RWPE2 (cell line): ENCODE measurements at places on chromosomes 3 and 15.

GRCh38 chr3:195103623-195104022 is 167.3 kb downstream of the XXYLT1 start:
- DNase-seq = no peak

GRCh38 chr3:146037697-146038096 is 123.3 kb downstream of the PLOD2 start:
- DNase-seq = no peak

DNA sequence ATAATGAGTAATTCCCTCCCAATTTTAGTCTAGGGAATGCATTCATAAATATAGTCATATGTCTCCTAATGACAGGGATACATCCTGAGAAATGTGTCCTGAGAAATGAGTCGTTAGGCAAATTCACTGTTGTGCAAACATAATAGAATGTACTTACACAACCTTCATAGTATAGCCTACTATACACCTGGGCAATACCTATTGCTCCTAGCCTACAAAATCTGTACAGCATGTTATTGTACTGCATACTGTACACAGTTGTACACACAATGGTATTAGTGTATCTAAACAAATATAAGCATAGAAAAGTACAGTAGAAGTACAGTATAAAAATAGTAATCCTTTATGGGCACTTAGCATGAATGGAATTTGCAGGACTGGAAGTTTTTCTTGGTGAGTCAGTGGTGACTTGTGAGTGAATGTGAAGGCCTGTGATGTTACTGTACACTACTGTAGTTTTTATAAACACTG is 6.6 kb downstream of the DTWD1 start:
- no peak for DNase-seq

- DNase-seq = no peak
These were observed 13.0 kb downstream of the SCN5A start for GRCh38 chr3:38636464-38636863.

DNA sequence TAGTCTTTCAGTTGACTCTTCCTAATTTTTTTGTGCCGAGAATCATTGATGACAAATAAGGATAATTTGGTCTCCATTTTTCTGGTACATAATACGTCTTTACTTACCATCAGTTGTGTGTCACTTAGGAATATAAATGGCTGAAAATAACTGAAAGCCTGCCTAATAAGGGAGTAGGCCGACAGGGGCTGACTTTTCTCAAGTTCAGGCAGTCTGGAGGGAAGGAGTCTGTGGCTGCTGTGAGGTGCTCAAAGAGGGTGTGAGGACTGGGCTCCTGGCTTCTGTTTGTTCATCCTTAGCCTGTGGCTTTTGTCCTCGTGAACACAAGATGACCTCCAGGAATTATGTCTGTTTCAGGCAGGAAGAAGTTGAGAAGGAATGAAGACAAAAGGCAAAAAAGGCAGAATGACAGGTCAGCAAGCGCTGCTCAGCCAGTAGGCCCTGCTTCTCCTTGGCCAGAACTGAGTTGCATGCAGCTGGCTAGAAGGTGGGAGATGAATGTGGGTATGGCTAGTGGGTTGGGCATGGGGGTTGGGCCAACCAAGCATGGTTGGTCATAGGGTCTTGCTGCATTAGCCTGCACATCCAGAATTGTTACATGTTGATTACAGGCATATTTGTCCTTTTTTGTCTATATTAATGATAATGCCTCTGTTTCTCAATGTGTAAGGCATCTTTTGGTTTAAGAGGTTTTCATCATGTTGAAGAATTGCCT is 29.2 kb downstream of the IGF1R start:
- no peak for DNase-seq

GRCh38 chr3:124845406-124845805 is 41.8 kb downstream of the ITGB5 start:
- no peak for DNase-seq

GRCh38 chr3:29183346-29184087 is 97.4 kb upstream of the RBMS3 start:
- no peak for DNase-seq

GRCh38 chr3:70871909-70872656 is 559.6 kb upstream of the MDFIC2 start:
- DNase-seq = no peak

DNA sequence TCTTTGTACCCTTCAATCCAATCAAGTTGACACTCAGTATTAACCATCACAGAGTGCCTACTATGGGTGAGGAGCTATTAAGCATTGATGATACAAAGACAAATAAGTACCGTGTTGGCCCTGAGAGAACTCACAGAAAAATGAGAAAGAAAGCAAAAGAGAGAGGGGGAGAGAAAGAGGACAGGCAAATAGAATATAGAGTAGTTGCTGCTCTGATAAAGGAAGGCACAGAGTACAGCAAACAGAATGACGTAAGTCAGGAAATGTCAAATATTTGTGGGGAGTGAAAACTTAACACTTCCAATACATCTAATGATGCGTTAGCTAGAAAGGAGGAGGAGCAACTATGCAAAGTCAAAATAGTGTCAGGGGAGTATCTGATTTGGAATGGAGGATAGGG is 320.6 kb upstream of the KCNH8 start:
- no peak for DNase-seq

- no peak for DNase-seq
These were observed 19.8 kb upstream of the DCLK3 start for GRCh38 chr3:36784138-36784635.

DNA sequence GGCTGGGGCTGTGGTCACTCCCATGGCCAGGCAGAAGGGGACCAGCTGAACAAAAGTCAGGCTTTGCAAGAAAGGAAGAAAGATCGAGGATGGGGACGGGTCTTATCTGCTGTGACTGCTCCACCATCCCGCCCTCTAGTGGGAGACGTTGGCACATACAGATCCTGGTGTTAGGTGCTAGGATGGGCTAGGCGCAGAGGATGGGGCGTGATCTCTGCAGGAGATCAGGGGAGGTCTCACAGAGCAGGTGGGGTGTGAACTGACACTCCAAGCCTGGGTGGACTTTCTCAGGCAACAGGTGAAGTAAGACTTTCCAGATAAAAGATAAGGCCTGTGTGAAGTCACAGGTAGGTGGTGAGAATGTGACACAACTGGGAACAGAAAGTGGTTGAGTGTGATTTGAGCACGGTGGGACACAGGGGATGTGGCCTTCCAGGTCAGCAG is 141.9 kb upstream of the SMAD3 start:
- no peak for DNase-seq

GRCh38 chr3:71903936-71904335 is 119.0 kb upstream of the PROK2 start:
- DNase-seq = no peak

DNA sequence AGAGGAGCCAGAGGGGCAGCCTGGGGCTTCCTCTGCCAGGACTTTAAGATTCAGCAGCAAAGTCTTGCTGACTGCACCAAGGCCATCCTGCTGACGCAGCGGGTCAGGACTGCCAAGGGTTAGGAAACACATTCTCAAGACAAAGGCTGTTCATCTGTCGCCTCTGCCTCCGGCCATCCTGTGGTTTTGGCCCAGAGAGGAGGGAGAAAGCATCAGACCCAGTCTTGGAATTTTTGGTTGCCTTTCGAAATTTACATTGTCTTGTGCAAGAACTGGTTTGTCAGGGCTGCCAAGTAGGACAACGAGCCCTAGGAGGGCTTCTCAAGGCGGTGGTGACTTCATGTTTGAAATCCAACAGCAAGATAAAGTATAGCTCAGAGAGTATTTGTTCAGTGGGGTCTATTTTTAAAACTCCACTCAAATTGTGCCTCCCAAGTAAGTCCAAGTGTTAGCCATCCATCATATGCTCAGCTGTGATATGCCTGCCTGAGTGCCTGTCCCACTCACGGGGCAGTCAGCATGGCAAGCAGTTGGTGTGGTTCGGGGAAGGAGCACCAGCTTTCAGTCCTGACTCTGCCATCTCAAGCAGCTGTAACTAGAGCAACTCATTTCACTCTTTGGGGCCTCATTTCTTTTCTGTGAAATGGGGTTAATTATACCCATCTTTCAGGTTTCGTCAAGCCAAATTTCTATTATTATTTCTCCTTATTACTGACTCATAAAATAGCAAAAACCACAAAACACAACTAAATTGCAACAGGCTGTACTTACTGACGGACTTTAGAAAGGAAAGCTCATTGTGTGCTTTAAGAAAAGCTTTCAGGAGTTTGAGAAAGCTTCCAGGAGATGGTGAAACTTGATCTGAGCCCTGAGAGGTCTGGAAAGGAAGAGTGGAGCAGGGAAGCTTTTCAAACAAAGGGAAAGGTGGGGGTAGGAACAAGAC is 42.4 kb upstream of the RHO start:
- peak; percentile 94 for DNase-seq

- no peak for DNase-seq
These were observed 2.1 kb downstream of the TRIM69 start for GRCh38 chr15:44738340-44738984.

- DNase-seq = no peak
These were observed 5.7 kb upstream of the GAP43 start for GRCh38 chr3:115617591-115617990.

DNA sequence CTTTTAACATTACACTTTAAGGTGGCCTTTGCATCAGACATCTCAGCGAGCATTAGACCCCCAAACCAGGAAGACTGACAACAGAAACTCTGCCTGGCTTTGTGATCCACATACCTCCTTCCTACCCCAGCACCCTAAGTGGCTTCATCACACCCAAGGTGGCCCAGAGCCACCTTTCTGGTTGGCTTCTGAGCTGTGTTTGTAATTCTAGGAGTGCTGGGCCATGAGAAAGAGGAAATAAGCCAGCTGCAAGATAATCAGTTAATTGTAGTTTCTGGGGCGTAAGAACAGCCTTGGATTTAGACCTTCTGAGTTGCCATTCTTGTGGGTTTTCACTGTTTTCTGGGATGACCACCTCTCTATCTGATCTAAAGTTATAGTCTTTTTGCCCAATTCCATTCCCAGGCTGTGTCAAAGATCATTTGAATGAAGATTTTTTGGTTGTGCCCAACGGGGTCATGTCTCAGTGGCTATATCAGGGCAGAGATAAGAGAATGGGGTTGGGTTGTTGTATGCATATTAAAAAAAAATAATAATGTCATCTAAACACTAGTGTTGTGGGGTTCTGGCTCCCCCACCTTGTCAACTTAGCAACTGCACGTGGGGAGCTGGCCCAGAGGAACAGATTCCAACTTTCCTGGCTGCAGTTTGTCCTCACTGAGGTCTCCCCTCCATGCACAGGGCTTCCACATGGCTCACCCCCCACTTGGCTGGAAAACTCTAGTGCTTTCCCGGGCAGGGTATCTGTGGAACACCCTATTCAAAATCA is 234.8 kb upstream of the WNT5A start:
- DNase-seq = no peak

DNA sequence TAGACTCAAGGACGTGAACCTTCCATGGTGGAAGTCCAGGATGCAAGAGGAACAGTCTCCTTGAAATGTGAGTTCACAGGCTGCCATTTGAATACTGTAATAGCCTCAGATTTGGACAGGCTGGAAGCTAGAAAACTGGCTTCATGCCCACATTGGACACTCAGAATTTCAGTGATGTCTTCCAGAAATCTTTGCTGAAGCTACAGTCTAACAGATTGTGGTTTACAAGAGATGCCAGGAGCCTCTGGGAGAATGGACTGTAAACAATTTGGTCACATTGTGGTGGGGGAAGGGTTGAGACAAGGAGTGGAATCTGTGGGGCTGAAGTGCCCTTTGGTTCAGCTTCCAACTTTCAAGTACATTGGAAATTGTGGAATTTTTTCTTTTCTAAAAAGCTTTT is 252.0 kb upstream of the PROK2 start:
- no peak for DNase-seq

DNA sequence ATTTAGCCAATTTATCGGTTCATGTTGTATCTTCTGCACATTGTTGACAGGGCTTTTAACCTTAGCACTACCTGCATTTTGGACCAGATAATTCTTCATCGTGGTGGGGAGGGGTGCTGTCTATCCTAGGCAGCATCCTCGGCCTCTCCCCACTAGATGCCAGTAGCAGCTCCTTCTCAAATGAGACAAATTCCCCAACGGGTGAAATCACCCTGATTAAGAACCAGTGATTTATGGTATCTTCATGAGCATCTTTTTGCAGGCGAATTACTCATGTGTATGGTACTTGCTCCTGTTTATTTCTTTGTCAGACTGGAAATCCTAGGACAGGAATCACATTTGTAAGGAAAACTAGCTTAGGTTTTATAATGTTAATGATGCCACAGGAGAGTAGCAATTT is 68.0 kb downstream of the C3orf70 start:
- no peak for DNase-seq

- no peak for DNase-seq
These were observed 5.9 kb downstream of the FAM131A start for GRCh38 chr3:184343200-184343876.

DNA sequence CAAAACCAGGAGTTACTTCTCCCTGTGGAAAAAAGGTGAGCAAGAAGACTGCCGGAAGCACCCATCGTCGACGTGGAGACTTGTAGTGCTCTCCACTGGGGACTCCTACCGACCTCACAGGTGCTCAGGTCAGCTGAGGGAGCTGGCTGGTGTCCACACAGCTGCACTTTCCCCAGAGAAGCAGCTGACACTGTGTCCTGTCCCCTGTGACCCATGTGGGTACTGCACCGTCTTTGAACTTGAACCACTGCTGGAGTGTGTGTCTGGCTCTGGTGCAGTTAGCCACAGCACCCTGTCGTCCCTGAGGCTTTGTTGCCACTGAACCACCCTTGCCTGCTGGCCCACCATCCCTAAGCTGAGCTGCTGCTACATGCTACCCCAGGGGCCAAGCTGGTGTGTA is 270.8 kb downstream of the CACNA2D3 start:
- no peak for DNase-seq

DNA sequence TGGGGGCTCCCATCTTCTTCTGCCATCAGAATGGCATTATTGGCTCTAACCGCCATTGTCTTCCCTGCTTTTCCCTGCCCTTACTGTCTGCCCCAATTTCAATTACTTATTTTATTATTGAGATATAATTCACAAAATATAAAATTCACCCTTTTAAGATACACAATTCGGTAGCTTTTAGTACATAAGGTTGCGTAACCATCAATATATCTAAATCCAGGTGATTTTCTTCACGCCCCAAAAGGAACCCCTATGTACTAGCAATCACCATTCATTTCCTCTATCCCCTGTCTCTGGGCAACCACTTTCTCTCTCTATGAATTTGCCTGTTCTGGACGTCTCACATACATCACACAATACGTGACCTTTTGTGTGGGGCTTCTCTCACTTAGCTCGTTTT is 18.0 kb downstream of the RBP2 start:
- DNase-seq = no peak

GRCh38 chr15:36883713-36884517 is 216.4 kb downstream of the MEIS2 start:
- DNase-seq = peak; percentile 90

GRCh38 chr15:66943456-66944095 is 121.8 kb upstream of the SMAD3 start:
- peak; percentile 62 for DNase-seq

GRCh38 chr3:49415931-49416601 is 3.8 kb downstream of the TCTA start:
- no peak for DNase-seq

GRCh38 chr15:41915255-41915994 is 21.6 kb upstream of the SPTBN5 start:
- DNase-seq = no peak

GRCh38 chr3:930866-931265 is 162.0 kb upstream of the CNTN6 start:
- no peak for DNase-seq

DNA sequence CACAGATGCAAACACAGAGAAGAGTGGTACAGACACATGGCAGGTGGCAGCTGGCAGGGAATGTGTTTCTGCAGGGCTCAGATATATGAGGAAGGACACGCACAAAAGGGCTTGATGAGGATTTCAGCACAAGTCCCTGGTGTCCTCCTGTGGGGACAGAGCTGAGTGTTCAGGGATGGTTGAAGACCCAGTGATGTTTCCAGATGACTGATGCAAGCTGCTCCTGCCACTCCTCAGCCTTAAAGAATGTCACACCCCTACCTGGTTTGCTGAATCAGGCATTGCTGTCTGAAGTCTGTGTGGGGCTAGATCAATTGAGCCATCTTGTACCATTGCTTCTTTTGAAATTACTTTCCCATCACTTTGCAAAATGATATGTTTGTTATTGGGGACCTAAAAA is 40.2 kb downstream of the TNFAIP8L3 start:
- DNase-seq = no peak
